ENCODE measurements at places on chromosomes 5 and 9. TPM values are rescaled to one million over a fixed set of nuclear protein-coding genes. Genes with fewer than 3 reads are reported as not detected.

Gene IL9
- total RNA-seq: not detected

GRCh38 chr5:39721394-39721793 lies 296.6 kb upstream of the DAB2 start:
- H3K27ac ChIP-seq: no peak overlapping the region
- H3K36me3 ChIP-seq: no peaks in the 10 kb centered on the region
- H3K4me1 ChIP-seq: no peaks in the 10 kb centered on the region

Gene SLCO6A1
- not detected for total RNA-seq

Gene FOXD4
- 0.26 TPM for total RNA-seq

GRCh38 chr9:93651521-93651950 lies 75.2 kb downstream of the PHF2 start:
- H3K4me1 ChIP-seq: no peaks in the 10 kb centered on the region
- DNase-seq: no peak
- no peak overlapping the region for H3K27ac ChIP-seq
- H3K4me3 ChIP-seq: no peak overlapping the region
- H3K36me3 ChIP-seq: peaks cover 14% of the 10 kb centered on the region

DNA sequence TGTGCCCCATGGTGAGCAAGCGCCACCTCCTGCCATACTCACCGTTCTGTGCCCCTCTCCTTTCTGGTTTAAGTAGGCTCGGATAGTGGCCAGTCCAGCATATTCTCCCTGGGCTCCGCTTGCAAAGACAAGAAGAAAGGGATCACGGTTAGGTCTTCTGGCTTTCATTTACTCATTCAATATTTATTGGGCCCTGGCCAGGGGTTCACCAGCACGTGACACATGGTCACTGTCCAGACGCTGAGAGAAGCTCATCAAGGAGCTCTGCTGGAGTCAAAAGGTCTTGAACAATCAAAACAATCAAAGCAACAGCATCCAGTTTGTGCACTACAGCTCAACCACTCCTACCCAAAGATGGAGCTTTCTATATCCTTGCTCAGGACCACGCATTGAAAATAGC lies 80.2 kb downstream of the GLDC start:
- no peaks in the 10 kb centered on the region for H3K36me3 ChIP-seq
- H3K27ac ChIP-seq: no peak overlapping the region
- H3K27me3 ChIP-seq: no peaks in the 10 kb centered on the region
- H3K4me3 ChIP-seq: no peak overlapping the region

Gene AFAP1L1
- 9.5 TPM for total RNA-seq

GRCh38 chr9:108517651-108518365 lies 338.0 kb downstream of the ACTL7B start:
- H3K4me1 ChIP-seq: no peaks in the 10 kb centered on the region
- no peak for DNase-seq
- no peak overlapping the region for H3K27ac ChIP-seq
- no peak overlapping the region for H3K4me3 ChIP-seq

DNA sequence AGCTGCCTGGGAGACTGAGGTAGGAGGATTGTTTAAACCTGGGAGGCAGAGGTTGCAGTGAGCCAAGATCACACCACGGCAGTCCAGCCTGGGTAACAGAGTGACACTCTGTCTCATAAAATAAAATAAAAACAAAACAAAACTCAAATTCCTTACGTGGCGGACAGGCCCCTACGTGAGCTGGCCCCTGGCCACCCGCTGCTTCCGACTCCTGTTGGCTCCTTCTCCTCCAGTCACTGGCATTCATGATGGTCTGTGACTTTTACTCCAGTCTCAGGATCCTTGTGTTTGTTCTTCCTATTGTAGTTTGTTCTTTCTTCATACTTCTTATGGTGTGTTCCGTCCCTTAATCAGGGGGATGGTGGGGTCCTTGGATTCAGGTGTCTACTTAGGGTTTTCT lies 28.5 kb upstream of the ZFR start:
- H3K36me3 ChIP-seq: no peaks in the 10 kb centered on the region
- DNase-seq: no peak
- no peak overlapping the region for H3K27ac ChIP-seq
- H3K4me3 ChIP-seq: no peak overlapping the region

Measured in fibroblast of lung (primary cell).